ENCODE measurements at places on chromosomes 12 and 14.

DNA sequence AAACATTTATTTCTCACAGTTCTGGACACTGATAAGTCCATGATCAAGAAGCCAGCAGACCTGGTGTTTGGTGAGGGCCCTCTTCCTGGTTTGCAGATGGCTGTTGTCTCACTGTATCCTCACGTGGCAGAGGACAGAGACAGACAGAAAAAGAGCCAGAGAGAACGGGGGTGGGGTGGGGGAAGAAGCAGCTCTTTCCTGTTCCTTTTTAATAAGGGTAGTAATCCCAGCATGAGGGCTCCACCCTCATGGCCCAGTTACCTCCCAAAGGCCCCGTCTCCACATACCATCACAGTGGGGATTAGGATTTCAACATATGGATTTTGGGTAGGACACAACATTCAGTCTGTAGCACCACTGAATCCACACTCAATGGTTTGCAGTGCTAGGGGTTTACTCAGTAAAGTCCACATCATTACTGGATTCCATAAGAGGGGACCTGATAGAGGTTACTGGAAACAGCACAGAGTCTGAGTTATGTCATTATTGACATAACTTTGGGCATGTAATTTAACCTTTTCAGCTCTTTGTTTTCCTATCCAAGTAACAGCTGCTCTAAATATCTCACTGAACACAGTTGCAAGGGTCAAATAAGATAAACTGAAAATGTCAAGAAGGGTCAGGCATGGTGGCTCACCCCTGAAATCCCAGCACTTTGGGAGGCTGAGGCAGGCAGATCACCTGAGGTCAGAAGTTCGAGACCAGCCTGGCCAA, 53.2 kb downstream of the RPAP3 start:
- no peak for DNase-seq

GRCh38 chr12:49990273-49990672, 17.5 kb downstream of the AQP6 start:
- DNase-seq, result no peak

DNA sequence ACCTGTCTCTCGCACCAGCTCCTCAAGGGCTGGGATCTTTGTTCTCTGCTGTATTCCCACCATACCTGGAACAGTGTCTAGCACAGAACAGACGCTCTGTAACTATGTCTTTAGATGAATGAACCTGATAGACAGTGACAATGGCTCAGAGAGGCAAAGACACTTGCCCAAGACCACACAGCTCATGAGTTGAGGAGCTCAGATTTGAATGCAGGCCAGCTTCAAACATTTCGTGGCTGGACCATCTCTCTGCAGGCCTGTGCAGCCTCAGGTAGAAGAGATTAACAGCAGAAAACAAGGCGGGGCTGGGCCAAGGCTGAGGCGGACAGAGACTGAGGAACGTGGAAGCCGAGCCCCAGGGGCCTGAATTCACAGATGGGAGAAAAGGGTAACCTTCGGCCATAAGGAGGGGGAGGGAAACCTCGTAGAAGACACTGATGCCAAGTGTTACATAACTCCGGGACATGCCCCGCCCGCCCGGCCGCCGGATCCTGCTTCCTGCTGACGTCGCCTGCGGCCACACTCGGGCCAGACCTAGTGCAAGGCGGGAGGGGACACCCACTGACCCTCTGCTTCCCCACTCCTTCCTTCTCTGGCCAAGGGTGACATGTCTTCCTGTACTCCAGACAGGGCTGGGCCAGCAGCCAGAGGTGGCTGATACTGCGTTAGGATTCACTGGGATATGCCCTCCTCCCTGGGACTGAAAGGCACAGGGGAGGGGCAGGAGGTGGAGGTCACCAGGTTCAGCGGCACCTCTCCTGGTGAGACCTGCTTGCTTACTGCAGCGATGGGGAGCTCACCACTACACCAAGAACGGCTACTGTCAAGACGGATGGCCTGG, 86.8 kb downstream of the RFLNA start:
- DNase-seq, result no peak

- no peak for DNase-seq
These were observed 34.2 kb upstream of the KRR1 start for GRCh38 chr12:75545636-75546035.

GRCh38 chr14:103329401-103330347, 4.4 kb upstream of the EIF5 start:
- no peak for DNase-seq

GRCh38 chr14:23406244-23406643, 1.8 kb downstream of the MYH6 start:
- no peak for DNase-seq

DNA sequence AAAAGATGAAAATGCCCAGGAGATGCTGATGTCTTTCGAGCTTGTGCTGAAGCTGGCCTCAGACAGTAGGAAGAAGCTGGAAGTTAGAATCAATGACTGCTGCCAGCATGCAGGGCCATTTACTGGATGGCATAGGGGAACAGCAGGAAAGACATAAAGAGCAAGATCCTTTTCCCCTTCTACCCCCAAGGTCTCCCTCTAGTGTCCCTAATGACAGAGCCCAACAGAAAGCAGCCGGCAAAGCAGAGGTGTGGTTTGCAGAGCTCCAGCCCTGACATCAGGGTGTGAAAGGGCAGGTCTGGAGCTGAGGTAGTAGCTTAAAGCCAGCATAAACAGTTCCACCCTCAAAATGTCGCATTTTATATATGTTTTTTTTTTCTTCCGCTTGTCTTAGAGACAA, 1560.7 kb upstream of the TMEM132C start:
- no peak for DNase-seq

- DNase-seq, result no peak
These were observed 99.3 kb downstream of the SPTSSA start for GRCh38 chr14:34362641-34363251.

GRCh38 chr12:15050659-15051058, 77.8 kb downstream of the PDE6H start:
- DNase-seq, result no peak

DNA sequence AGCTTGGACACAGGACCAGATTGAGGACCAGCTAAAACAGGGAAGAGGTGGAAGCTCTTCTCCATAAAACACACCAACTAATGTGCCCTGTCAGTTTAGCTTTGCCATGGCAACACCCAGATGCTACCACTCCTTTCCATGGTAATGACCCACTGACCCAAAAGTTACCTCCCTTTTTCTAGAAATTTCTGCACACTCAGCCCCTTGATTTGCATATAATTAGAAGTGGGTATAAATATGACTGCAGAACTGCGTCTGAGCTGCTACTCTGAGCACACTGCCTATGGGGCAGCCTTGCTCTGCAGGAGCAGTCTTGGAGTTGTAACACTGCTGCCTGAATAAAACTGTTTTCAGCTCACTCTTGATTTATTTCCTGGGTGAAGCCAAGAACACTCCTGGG, 3.2 kb upstream of the TDG start:
- no peak for DNase-seq

GRCh38 chr12:26790645-26790994, 42.4 kb downstream of the ITPR2 start:
- DNase-seq, result no peak

DNA sequence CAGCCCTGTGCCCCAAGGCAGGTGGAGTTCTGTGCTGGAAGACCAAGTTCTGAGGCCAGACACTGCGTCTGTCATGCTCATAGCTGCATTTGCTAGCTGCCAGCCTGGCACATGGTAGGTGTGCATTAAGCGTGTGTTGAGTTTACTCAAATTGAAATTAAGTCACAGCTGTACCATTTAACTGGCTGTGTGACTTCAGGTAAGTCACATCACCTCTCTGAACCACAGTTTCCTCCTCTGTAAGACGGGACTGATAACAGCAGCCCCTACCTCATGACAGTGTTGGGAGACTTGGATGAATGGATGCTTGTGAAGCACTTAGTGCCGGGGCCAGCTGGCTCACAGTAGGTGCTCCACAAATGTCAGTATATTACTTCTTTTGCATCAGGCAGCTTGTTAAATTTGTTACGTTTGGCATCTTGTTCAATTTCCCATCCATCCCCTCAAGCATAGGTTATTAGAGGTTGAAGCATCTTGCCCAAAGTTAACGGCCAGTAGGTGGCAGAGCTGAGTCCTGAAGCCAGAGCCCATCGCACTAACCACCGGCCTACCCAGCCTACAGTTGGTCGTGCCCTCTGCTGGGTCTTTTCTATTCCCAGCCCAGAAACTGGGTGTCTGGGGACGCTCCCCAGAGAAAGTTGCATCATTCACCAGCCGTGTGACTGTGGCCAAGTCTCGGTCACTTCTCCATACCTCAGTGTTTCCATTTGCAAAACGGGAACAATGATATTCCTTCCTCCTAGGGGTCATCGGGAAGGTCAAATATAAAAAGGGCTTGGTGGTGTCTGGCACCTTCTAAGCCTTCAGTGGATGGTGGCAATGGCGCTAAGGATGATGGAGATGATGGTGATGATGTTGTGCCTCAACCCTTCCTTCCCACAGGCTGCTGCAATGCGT, 4.5 kb downstream of the DAO start:
- no peak for DNase-seq

- DNase-seq, result no peak
These were observed 7.3 kb downstream of the STAT6 start for GRCh38 chr12:57103856-57104255.

- no peak for DNase-seq
These were observed 32.2 kb downstream of the SUSD6 start for GRCh38 chr14:69643430-69644200.

DNA sequence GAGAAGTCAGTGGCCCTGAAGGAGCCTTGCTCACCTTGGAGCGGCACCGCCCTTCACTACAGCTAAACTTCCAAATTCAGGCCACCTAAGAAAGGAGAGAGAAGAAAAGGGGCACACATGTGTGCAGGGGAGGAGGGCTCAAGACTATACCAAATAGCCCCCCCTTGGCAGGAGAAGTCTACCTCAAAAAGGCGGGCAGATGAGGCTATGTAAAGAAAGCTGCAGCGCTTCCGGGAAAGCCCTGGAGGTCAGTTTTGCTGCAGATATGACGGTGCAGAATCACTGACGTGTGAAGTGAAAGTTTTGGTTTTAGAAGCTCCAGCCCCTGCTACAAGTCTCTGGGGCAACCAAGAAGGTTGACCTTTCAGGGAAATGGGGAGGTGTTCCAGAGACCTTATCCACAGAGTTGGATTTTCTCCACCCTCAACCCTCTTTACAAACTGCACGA, 48.2 kb upstream of the PNMA1 start:
- no peak for DNase-seq

GRCh38 chr12:132658149-132658894, 28.8 kb downstream of the POLE start:
- no peak for DNase-seq

GRCh38 chr14:96847451-96847850, 50.3 kb downstream of the VRK1 start:
- DNase-seq, result no peak

GRCh38 chr12:102568276-102568675, 87.9 kb upstream of the IGF1 start:
- DNase-seq, result no peak

DNA sequence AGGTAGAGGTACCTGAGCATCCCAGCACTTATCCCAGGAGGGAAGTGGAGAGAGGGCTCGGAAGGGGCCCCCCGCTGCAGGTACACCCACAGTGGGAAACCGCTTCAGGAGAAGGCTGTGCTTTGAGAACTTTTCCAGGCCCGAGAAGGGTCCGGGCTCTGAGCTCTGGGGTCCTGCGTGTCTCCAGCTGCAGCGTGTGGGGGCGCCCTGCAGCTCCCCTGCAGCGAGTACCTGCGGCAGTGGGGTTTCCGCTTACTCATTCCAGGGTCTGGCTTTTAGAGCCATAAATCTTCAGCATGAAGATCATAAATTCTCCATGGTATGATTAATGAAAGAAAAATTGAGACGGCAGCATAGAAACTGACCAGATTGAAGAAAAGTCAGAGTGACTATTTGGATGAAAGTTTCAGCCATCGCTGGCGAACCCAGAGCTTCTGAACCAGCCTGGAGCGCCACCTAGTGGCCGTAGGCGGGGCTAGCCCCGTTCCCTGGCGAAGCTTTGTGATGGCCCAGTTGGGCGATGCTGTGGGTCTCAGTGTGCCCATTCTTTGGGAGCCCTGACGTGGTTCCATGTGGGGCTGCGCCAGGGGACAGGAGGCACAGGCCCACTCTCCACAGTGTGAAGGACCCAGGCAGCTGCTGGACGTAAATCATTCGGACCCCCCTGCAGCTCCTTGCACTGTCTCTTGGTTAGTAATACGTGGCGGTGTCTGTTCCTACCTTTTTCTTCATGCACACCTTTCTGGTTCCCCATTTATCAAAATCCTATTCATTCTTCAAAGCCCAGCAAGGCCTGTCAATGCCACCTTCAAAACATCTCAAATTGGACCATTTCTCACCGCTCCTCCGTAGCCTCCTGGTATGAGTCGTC, 198.2 kb downstream of the TSPAN9 start:
- no peak for DNase-seq

GRCh38 chr12:19739195-19739776, 300.0 kb downstream of the AEBP2 start:
- no peak for DNase-seq

DNA sequence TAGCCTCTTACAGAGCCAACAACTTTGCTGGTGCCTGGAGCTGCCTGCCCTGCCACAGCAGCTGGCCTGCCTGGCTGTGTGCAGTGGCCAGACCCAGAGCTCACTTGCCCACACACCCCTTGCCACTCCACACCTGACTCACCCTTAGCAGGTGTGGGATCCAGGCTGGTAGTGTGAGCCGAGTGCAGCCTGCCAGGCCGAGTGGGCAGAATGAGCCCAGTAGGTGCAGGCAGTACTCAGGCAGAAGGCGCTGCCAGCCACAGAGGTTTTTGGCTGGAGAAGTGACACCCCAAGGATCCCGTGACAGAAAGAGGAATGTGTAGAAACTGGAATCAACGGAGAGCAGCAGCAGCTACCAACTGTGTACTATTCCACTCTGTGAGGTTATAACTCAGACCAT, 29.8 kb upstream of the PYGL start:
- DNase-seq, result no peak

GRCh38 chr12:60100160-60100559, 504.3 kb downstream of the SLC16A7 start:
- peak; percentile 14 for DNase-seq
